ENCODE measurements at places on chromosomes 4 and X.

DNA sequence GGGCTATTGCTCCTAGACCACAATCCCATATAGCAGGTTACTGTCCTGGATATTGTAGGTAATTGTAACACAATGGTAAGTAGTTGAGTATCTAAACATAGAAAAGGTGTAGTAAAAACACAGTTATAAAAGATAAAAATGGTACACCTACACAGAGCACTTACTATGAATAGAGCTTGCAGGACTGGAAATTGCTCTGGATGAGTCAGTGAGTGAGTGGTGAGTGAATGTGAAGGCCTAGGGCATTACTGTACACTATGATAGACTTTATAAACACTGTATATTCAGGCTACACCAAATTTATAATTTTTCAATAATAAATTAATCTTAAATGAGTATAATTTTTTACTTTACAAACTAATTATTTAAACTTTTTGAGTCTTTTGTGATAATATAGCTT lies 425.7 kb downstream of the PABPC4L start:
- no peak for DNase-seq

- DNase-seq: no peak
Observed at GRCh38 chrX:77918568-77918967, 8.1 kb downstream of the ATP7A start.

GRCh38 chrX:20378233-20378920 lies 111.7 kb upstream of the RPS6KA3 start:
- DNase-seq: no peak

GRCh38 chr4:123421227-123421936 lies 24.8 kb downstream of the SPRY1 start:
- DNase-seq: no peak
